ENCODE measurements at places on chromosomes 7 and 10. TPM values are rescaled to one million over a fixed set of nuclear protein-coding genes. Genes with fewer than 3 reads are reported as not detected.

SMNDC1 gene
- 48.8 TPM for polyA plus RNA-seq

CYP3A4 gene
- 0.22 TPM for polyA plus RNA-seq

CUBN gene
- polyA plus RNA-seq, result 237 TPM

HOXA6 gene
- 24.4 TPM for polyA plus RNA-seq

Measured in right renal cortex interstitium (tissue), 3 donors.